ENCODE measurements at places on chromosomes 16 and 17. TPM values are rescaled to one million over a fixed set of nuclear protein-coding genes. Genes with fewer than 3 reads are reported as not detected.

The ADAD2 gene
- not detected for total RNA-seq

The CCT6B gene
- total RNA-seq, result 1.5 TPM

The PLLP gene
- 0.16 TPM for total RNA-seq

The STARD3 gene
- 25.2 TPM for total RNA-seq

The CDRT15L2 gene
- total RNA-seq, result not detected

The TLCD1 gene
- total RNA-seq, result 3.3 TPM

The CX3CL1 gene
- total RNA-seq, result under 0.01 TPM

The WNT9B gene
- total RNA-seq, result not detected

The GP1BA gene
- not detected for total RNA-seq

The TMEM98 gene
- 102 TPM for total RNA-seq

The VTN gene
- 0.09 TPM for total RNA-seq

The E4F1 gene
- 31.9 TPM for total RNA-seq

The HS3ST3A1 gene
- total RNA-seq, result 11.2 TPM

All from bronchial smooth muscle cell (primary cell).